ENCODE measurements at places on chromosomes 12 and 14.

DNA sequence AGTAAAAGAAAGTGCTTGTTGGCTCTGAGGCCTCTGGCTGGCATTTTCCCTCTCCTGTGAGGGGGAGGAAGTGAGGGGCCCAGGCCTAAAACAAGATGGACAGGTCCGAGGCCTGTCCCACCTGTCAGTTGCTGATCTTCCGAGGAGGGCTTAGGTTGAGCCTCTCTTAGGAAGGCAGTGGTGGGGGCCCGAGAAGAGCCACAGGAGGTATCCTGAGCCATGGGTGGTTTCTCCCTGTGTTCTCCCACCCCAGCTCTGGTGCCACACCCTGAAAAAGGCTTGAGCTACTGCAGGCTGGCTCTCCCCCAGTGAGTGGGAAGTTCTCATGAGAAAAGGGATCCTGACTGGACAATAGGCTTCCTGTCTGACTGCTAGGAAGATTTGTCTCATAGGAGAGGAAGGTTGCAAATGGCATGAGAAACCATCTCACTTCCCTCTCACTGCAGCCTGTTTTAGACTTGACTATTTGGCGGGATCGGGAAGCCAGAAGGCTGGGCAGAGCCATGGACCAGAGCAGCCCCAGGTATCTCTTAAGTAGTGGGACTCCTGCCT lies 72.1 kb upstream of the SRSF5 start:
- DNase-seq, result no peak

GRCh38 chr12:71605039-71605438 lies 58.6 kb downstream of the ZFC3H1 start:
- DNase-seq, result no peak

GRCh38 chr12:53568809-53569557 lies 57.2 kb downstream of the ATF7 start:
- DNase-seq, result no peak

DNA sequence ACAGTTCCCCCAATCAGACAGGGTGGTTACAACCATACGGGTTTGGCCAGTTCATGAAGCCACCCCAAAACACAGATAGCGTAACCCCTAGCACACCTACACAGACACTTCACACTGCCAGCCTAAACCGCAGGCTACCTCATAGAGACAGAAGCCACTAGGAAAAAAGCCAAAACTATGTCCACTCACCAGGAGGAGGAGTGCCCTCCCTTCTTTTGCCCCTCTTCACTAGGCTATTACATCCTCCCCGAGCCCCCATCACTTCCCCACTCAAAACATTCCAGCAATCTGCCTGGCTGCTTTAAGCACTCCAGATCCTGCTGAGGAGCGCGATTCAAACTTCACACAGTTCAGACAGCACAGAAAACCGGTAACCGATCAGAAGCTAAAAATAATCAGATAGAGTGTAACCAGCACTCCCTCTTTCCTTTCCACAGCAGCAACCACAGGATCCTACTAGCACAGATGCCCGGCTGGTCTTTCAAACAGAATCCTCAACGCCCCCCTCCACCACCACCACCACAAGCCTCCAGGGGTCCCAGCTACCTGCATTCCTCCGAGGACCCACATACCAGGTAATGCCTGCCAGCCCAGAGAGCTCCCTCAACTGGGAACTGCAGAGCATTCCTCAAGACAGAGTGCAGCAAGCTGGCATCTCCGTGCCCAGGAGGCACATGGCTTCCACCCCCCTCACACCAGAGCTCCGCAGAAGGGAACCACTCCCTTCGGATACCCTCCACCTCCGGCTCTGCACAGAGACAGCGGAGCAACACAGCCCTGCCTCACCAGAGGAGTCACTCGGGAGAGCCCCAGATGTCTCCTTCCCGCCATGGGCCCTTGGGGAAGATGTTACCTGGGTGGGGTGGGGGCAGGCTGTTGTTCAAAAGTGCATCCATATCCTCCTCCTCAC lies 1.5 kb downstream of the CHD4 start:
- DNase-seq, result no peak

GRCh38 chr12:27534060-27534764 lies 10.2 kb downstream of the PPFIBP1 start:
- no peak for DNase-seq

GRCh38 chr12:51827925-51828818 lies 20.3 kb downstream of the FIGNL2 start:
- no peak for DNase-seq

GRCh38 chr12:85804663-85805062 lies 31.5 kb downstream of the RASSF9 start:
- DNase-seq, result no peak

DNA sequence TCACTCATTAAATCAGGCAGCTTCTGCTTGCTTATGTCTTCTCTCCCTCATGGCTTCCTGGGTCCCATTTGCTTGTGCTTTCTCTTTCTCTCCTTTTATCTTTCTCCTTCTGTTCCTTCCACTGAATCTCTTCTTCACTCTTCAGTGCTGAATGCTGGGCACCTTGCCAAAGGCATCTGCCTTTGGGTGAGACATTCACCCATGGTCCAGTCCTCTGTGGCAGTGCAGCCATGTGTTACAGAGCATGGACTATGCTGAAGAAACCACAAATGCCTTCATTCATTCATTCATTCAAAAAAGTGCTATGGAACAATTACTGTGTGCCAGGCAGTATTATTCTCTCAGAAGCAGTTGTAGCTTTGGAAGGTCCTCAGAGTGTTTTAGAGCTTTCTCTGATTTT lies 344.4 kb upstream of the STXBP6 start:
- no peak for DNase-seq

- DNase-seq, result no peak
These were observed 99.1 kb downstream of the SYT1 start for GRCh38 chr12:78963439-78964227.

DNA sequence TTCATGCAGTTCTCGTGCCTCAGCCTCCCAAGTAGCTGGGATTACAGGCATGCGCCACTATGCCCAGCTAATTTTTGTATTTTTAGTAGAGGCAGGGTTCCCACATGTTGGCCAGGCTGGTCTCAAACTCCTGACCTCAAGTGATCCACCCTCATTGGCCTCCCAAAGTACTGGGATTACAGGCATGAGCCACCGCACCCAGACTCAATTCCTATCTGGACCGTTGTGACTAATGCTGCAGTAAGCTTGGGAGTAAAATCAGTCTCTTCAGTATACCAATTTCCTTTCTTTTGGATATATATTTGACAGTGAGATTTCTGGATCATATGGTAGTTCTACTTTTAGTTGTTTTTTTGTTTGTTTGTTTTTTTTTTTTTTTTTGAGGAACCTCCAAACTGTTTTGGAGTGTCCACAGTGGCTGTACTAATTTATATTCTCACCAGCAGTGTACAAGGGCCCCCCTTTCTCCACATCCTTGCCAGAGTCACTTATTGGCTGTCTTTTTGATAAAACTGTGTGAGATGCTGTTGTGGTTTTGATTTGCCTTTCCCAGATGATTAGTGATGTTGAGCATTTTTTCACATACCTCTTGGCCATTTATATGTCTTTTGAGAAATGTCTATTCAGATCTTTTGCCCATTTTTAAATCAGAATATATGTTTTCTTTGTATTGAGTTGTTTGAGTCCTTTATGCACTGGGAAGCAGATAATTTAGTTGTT lies 37.3 kb upstream of the EVL start:
- DNase-seq, result no peak

DNA sequence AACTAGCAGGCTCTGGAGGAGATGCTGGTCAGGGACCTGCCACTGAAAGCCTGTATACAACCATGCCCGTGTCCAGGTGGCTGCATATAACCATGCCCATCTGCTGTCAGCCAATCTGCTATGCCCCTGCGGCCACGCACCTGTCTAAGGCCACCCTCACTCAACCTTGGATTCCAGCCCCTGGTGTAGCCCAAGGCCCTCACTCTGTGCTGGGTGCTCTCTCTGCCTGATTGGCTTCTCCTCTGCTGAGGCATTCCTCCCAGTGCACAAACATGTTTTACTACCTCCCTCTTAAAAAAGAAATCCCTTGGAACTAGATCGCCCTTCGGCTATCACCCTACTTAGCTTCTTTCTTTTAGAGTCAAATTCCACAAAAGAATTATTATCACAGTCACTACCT lies 45.5 kb downstream of the ZFP36L1 start:
- DNase-seq, result no peak

GRCh38 chr14:68574461-68574860 lies 218.4 kb downstream of the ZFP36L1 start:
- DNase-seq, result no peak

DNA sequence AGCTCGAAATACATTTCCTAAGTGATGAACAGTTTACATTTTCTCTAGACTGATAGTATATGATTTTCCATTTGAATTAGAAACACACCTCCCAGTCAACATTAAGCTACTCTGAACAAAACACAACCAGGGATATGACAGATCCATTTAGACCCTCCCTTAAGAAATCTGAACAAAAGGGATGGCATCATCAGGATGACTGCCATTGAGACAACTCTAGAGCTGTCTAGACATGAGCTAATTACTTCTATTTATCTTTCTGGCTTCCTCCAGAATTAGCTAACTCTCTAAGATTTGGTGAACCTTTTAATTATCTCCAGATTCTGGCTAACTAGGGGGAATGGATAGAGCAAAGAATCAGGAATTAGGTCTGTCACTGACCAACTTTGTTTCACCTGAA lies 92.9 kb upstream of the IGF1 start:
- no peak for DNase-seq

- no peak for DNase-seq
These were observed 128.0 kb upstream of the RASSF8 start for GRCh38 chr12:25830456-25830855.

DNA sequence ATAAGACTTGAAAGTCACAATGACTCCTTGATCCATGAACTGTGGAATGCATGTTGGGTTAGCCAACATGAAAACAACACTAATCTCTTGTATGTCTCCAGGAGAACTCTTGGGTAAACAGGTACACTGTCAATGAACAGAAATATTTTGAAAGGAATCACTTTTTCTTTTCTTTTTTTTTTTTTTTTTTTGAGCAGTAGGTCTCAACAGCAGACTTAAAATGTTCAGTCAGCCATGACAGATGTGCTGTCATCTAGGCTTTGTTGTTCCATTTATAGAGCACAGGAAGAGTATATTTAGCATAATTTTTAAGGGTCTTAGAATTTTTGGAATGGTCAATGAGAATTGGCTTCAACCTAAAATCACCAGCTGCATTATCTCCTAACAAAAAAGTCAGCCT lies 2.3 kb upstream of the PLEKHA5 start:
- DNase-seq, result no peak

- DNase-seq, result no peak
These were observed 79.4 kb upstream of the HIF1A start for GRCh38 chr14:61615743-61616523.

DNA sequence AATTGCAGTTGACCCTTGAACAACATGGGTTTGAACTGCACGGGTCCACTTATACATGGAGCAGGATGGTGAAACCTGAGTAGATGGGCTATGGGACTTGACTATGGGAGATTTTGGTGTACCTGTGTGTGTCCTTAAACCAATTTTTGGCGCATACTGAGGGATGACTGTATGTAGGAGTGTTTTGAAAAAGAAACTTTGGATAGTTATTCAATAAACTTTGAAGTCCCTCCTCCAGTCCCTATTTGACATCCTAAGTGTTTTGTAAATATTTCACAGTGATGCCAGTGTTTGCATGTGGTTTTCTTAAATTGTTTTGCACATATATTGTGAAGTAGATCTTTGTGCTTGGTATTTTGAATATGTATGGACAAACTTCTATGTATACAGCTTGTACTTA lies 12.4 kb downstream of the KTN1 start:
- no peak for DNase-seq

GRCh38 chr14:79328863-79329262 lies 882.4 kb downstream of the DIO2 start:
- DNase-seq, result no peak

DNA sequence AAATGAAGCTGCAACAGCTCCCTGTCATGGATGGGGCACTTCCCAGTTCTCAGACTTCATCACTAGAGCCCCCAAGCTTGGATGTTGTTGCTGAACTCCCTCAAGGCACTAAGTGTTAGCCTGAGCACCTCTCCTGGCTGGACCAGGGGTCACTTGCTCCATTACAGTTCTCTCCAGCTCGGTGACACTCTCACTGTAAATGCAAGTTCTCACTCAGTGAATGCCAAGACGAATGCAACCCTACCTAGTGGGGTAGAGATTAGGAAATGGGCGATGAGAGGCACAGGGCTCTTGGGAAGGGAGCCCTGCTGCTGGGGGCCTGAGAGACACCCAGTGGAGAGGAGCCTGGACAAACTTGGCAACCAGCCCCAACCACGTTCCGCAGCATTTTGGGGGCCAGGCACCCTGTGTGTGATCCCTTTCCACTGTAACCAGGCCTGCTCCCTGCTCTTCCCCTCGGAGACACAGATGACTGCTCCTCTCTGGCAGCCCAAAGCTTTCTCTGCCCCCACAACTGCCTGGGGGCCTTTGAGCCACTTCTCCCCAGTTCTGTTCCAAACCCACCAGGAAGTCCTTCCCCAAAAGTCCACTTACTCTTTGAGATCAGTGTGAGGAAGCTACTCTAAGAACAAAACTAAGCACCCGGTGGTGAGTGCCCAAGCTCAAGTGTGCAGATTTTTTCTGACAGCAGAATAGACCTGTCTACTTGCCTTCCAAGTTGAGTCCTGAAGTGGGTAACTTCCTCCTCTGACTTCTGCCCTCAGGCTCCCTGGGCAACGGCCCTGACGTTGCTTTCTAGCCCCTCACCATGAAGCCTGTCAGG lies 8.0 kb upstream of the SELPLG start:
- DNase-seq, result no peak

DNA sequence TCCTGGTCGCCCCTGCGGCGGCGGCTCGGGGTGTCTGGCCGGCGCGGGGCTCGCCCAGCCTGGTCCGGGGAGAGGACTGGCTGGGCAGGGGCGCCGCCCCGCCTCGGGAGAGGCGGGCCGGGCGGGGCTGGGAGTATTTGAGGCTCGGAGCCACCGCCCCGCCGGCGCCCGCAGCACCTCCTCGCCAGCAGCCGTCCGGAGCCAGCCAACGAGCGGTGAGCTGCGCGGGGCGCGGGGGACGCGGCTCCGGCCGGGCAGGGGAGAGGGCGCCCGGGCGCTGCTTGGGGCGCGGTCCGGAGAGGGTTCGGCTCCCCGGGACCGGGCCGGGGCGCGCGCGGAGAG lies at the start of gene LGALS3:
Gene LGALS3 (plus strand): TSS at position 167 of the 342 bp plus-strand sequence. CDS start 8,122 bp downstream, outside the sequence.
- peak; percentile 71 for DNase-seq

DNA sequence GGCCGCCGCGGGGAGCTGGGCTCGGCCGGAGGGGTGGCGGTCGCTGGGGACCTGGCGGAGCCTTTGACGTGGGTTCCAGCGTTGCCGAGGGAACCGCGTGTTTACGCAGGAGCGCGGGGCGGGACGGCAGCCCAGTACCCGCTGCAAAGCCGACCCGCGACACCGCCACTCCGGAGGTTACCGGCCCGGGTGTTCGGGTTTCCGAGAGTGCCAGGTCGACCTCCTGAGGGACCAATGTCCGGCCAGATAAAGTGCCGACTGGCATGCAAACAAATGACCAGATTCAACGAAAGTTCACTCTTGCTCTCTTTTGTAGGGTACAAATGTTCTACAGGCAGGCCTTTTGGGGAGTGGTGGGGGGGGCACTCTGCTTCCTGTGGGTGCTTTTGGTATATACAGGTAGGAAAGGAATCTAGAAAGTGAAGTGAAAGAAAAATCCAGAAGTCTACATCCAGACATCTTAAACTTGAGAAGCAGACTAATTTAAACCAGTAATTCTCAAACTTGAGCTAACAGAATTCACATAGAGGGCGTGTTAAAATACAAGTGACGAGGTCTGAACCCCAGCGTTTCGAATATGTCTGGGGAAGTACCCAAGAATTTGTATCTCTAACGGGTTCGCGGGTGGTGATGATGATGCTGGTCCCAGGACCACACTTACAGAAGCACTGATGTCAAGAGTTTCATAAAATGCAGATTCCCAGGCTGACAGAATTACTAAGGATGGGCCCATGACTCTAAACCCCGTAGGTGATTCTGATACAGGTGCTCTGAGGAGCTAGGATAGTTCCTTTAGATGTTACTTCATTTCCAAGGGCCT lies at the start of gene GPR135:
Gene GPR135 (minus strand): TSS at position 65 of the 820 bp plus-strand sequence. CDS start 154 bp downstream, outside the sequence.
- DNase-seq, result no peak

- no peak for DNase-seq
These were observed 262.7 kb downstream of the SYT1 start for GRCh38 chr12:79127271-79127751.
